Stimulated activated CD4-positive, alpha-beta T cell treated with anti-CD3 and anti-CD28 coated beads, TNF-alpha, amount 100 ng/mL, for 48 hours (primary cell): ENCODE measurements at places on chromosomes 2 and 18.

DNA sequence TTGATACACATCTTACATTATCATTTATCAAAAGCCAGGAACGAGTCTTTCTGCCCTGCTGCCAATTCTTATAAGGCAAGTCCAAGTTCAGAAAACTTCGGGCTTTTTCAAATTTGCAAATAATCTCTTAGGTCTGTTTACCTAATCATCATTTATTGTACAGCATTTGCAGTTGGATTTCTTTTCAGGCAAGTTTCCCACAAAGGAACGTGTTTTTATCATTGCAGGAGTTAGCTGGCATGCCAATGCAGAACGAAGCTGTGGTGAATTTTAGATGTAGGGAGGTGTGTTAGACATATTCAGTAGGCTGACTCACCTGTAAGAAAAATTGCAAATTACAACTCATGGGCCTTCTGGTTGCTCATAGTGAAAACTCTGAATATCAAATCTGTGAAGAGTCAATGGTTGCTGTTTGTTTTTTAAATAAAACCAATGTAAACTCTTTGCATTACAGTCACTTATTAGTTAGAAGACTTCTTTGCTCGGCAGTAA lies 209.6 kb downstream of the SRBD1 start:
- DNase-seq, result no peak

DNA sequence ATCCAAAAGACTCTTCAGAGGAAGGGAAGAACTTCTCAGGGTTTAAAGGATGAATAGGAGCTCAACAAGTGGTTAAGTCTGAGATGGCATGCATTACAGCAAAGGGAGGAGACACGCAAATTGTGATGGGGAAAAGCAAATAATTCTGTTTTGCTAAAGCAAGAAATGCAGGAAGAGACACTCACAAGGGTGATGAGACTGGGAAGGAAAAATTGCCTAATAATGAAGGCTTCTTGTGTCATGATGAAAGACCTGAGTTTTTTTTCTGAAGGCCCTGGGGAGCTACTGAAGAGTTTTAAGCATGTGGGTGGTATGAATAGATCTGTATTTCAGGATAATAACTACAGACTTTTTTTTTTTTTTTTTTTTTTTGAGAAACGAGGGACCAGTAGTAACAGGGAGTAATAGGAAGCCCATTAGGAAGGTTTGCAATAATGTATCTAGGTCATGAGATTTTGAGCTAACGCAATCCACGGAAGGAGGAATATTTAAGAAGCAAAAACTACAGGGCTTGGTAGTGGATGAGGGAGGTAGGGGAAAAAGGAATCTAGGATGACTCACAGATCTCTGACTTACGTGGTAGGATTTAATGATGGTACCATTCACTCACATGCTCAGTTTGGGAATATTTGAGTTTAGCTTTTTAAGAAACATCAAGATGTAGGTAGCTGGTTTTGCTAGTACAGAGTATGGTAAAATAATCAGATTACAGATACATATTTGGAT lies 16.0 kb upstream of the SERPINB3 start:
- no peak for DNase-seq

DNA sequence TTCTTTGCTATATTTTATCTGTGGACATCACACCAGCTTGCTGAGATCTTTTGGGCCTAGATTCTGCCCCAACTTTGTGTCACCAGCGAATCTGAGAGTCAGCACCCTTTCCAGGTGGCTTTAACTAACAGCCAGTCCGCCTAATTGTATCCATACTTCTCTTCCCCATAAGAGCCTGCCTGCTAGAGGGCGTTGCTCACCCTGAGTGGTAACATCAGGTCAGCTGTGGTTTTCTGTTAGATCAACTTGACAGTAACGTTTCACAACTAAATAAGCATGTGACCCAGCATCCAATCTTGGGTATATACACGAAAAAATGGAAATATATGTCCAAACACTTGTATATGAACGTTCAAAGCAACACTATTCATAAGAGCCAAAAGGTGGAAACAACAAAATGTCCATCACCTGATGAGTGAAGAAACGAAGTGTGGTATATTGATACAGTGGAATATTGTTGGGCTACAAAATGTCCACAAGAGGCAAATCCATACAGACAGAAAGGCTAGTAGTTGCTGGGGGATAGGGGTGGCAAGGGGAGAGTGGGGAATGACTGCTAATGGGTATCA lies 24.9 kb downstream of the EFHD1 start:
- DNase-seq, result no peak

- no peak for DNase-seq
These were observed 110.6 kb upstream of the PXDN start for GRCh38 chr2:1854729-1855547.

GRCh38 chr2:231399853-231400680 lies 4.6 kb downstream of the B3GNT7 start:
- no peak for DNase-seq

DNA sequence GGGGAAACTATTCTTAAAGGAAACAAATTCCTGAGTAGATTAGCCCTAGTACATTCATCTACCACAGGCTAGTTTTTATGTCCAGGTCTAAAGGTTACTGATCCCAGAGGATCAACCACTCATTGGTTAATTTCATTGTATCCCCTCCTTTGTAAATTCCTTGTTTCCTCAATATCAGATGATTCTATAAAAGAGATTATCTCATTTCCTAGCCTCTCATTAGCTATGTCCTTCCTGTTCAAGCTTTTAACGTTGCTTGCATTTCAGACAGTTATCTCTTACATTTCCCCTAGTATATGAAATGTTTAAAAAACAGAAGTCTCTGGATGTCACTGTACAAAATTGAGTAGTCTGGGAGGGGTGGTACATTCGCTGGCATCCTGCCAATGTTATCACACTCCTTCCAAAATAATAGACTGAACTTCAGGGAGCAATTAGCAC lies 24.2 kb upstream of the ARMC9 start:
- DNase-seq, result no peak

DNA sequence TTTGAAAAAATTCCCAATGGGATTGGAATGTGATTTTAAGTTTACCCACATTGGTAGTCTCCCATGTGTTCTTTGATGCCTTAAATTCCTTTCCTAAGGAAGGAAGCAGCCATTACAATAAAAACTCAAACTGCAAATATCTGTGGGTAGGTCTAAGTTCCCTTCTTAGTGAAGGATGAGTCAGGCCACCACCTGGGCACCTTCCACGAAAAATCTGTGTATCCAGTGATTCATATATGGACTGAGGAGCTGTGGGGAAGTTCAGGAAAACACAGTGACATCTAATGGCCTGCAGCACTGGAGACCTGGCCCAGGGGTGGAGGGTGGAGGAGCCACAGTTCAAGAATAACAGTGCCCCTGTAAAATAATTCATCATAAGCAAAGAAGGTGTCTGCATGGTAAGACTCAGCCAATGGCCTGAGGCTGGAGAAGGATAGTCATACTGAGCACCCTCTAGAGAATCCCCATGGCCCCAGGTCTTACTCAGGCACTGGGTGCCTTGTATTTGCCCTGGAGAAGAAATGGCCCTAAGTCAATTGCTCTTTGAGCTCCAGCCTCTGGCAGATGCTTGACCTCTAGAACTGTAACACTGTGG lies 248.6 kb downstream of the SP3 start:
- DNase-seq, result no peak

DNA sequence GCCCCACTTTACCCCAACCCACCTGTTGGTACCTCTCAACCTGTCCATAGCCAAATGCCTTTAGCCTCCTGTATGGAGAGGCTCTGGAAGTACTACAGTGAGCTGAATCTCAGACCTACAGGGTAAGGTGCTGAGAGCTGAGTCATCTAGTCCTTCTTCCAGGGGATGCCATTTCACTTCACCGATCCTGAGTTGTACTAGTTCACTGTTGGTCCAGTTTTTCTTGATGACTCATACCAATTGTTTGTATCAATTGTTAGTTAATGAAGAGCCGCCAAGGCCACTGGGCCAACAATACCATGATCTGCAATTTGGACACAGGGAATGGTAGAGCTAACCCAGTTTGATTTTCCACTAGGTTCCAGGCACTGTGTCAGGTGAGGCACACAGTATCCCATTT lies 257.0 kb downstream of the CLIP4 start:
- DNase-seq, result no peak

DNA sequence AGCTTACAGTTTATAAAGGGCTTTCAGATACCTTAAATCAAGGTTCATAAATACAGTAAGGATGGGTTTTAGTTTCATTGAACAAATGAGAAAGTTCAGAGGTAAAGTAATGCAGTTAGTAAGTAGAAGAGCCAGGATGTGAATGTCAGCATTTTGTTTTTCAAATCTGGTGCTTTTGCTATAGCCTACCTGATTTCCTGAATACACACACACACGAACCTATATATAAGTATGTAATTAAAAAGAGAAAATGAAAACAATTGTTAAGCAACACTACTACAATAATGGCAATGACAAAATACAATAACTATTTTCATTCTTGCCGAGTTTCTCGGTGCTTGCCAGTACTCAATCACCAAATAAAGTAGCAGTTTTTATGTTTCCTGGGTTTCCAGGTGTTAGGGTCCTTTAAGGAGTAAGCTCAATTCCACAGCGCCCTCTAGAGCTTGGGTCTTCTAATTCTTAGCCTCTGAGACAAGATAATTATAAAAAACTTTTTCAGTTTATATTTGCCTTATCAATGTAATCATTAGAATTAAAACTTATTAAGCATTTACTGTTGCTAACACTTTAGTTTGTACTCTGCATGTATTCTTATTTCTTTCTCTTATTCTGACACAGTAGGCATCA lies 512.9 kb upstream of the ACVR2A start:
- peak; percentile 25 for DNase-seq

DNA sequence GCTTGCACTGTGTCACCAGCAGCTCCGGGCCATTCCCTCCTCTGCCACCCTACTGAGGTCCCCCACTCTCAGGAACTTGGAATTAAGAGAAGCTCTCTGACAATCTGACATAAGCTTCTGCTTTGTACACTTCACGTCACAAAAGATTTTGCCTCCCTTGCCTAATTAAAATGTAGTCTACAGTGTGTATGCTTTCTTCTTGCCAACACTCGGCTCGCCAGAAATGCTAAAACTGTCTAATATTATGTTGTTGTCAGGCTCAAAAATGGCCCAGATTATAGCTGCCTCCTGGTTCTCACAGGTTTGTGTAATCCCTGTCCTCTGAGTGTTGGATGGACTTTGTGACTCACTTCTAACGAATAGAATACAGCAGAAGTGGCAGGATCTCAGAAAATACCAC lies 474.7 kb downstream of the MBD2 start:
- DNase-seq, result no peak

- DNase-seq, result no peak
These were observed 14.2 kb downstream of the SCN9A start for GRCh38 chr2:166361351-166362153.

DNA sequence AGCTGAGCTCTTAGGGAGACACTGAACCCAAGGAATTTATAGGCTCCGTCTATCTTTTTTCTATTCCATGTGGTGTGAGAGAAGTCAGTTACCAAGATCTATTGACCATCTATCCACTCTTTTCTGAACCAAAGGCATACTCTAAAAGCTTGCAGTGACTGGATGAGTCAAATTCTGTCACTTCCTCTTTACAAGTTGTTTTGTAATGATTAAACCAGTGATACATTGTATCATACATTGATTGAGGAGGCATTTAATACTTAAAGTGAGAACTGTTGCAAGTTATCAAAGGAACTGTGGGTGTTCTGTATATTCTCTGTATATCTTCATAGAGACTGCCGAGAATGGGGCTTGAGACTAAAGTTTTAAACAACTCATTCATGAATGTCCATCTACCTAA lies 188.8 kb downstream of the CAMKMT start:
- no peak for DNase-seq

GRCh38 chr2:39583213-39583612 lies 82.5 kb upstream of the TMEM178A start:
- DNase-seq, result no peak

GRCh38 chr2:172113617-172114016 lies 10.9 kb upstream of the DLX2 start:
- DNase-seq, result no peak

GRCh38 chr18:58649966-58650816 lies 21.1 kb upstream of the MALT1 start:
- DNase-seq, result no peak

- DNase-seq, result no peak
These were observed 12.8 kb upstream of the NEU4 start for GRCh38 chr2:241796209-241796608.

DNA sequence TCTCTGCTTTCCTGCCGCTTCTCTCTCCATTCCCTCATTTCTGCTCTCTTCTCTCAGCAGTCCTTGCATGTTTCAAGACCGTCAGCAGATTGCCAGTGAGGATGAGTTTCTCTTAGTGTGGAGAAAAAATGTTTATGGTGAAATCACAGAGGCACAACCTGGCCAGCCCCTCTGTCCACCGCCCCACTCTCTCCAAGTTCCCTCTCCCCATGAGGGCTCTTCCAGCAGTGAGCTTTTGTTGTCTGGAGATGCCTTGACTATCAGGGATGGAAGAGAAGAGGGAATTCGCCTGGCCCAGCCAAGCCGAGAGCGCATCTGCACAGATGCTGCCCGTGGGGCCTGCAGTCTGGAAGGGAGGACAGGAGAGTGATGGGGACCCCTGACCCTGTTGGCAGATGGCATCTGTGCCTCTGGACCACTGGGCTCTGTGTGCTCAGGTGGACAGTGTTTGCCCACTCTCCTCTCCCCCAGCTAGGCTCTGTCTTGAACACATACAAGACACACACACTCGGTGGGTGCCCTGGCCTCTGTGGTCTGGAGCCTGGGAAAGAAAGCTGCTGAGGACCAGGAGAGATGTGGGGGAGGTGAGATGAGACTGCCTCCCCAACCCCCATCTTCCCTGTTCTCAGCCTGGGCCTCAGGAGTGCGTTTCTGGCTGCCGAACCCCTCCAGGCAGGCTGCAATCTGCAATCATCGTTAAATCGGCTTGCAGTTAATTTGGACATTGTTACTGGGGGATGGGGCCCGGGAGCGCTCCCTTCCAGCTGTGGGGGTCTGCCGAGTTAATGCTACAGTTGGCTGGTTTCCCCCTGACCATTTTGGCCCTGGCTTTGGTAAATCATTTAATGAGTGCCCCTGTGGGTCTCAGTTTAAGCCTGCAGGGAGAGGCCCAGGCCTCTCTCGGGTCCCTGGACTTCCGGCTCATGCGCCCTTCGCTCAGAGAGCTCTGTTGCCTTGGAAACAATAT lies 4.5 kb downstream of the ITM2C start:
- no peak for DNase-seq

DNA sequence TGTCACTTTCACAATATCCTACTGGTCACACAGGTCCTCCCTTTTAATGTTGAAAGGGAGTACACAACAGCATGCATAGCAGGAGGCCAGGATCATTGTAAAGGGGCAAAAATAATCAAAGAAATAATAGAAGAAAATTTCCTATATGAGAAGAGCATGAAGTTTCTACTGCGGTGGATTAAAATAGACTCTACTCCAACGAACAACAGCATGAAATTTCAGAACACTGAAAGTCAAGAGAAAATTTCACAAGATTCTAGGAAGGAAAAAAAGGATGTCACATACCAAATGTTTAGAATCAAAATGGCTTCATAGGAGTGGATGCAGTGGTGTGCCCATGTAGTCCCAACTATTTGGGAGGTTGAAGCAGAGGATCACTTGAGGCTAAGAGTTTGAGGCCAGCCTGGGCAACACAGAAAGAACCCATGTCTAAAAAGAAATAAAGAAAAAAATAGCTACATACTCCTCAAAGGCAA lies 72.0 kb upstream of the EPAS1 start:
- DNase-seq, result no peak

GRCh38 chr18:39062426-39062825 lies 1496.8 kb upstream of the CELF4 start:
- no peak for DNase-seq

- DNase-seq, result no peak
These were observed 98.6 kb downstream of the KCNS3 start for GRCh38 chr2:17976871-17977746.

GRCh38 chr18:56152551-56153310 lies 485.7 kb downstream of the TXNL1 start:
- no peak for DNase-seq

- no peak for DNase-seq
These were observed 130.3 kb upstream of the CXCR4 start for GRCh38 chr2:136248242-136248641.

- no peak for DNase-seq
These were observed 22.5 kb upstream of the NDUFV2 start for GRCh38 chr18:9079818-9080528.
